ENCODE measurements at places on chromosomes 1 and 21.

DNA sequence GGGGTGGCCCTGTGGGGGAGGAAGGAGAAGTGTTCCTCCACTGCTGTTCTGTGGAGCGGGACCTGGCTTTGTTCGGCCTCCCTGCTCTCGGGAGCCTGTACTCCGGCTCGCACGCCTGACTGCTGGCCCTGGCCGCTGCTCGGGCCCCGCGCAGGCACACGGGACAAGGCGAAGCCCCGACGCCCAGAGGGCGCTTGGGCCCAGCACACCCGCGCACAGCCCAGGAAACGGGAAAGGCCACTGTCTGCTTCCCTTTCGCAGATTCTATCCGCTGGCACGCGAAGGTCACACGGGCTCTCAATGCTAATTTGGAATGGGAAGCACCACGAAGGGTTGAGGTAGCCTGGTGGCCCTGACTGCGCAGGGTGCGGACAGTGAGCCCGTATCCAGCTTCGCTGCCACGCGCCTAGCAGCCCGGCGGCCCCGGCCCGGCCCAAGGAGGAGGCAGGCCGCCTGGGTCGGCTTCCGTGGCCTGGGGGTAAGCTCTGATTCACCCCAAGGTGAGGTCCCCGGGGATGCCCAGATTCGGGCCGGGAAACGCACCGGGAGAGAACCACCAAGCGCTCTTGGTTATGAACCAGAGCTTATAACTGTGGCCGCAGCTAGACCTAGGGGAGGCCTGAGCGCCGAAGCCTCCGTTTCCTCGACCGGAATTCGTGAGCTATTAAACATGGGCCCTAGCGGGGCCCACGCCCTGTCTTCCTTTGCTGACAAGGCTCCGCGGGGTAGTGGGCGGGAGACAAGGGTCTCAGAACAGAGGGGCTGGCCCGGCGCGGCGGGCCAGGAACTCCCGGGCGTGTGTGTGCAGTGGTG lies 19.7 kb upstream of the TBX15 start:
- DNase-seq: no peak

DNA sequence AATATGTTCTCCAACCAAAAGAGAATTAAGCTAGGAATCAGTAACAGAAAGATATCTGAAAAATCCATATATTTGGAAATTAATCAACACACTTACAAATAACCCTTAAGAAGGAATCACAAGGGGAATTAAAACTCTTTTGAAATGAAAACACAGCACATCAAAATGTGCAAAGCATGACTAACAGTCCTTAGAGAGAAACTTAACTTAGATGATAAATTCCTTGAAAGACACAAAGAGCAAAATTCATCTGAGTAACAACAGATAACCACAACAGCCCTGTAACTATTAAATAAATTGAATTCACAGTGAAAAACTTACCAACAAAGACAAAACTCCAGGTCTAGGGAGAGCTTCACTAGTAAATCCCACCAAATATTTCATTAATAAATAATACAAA lies 283.8 kb downstream of the SDCCAG8 start:
- DNase-seq: no peak

- DNase-seq: no peak
Observed at GRCh38 chr1:46084553-46085451, 47.6 kb downstream of the PIK3R3 start.

- peak; percentile 58 for DNase-seq
Observed at GRCh38 chr1:1626207-1627141, 5.5 kb upstream of the MMP23B start.

GRCh38 chr1:1914101-1914970 lies 724 bp upstream of the CALML6 start:
- DNase-seq: peak; percentile 54

- DNase-seq: no peak
Observed at GRCh38 chr1:227996187-227996950, 10.4 kb upstream of the WNT3A start.

- no peak for DNase-seq
Observed at GRCh38 chr1:183473217-183473536, 878 bp downstream of the SMG7 start.

DNA sequence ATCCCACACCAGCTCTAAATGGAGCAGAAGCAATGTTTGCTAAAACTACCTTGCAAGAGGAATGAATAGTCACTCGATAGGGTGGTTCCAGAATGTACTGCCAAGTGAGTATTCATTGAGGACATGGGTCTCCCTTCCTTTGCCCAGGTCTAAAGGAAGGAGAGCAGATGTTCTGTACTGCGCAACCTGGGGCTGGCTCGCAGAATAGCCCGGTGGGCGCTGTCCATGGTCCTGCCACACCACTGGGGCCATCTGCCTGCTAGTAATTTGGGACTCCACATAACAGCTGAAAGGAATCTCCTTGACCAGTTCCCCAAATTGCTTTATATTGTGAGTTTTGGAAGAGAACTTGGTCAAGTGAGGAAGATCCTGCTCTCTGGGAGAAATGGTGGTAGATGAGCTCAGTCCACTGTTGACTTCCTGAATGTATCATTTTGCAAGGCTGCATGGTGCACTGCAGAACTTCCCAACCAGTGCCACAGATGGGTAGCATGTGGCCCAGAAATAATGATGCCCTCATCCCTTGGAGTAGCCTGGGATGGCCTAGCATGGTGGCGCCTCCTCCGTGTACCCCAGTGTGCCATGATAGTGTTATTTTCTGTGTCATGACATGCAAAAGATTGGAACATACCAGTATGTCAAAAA lies 5.7 kb downstream of the SLC6A17 start:
- DNase-seq: peak; percentile 53

GRCh38 chr1:206495493-206496046 lies 11.8 kb upstream of the RASSF5 start:
- no peak for DNase-seq

DNA sequence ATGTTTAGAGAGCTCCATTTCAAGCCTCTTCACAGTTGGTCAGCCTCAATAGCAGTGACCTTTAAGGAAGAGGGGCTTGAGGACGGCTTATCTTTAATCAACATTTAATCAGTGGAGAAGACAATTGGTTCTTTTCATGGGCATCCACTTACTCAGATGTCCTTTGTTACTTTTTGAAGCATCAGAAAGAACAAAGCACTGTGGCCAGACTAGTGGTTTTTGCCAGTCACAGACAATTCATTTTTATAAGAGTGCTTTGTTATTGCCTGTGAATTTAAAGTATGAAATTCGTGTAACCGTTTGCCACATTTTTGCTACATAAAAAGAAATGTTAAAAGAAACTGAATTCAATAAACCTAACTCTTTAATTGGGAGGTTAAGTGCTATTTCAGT lies 222.8 kb downstream of the TPR start:
- DNase-seq: no peak

- no peak for DNase-seq
Observed at GRCh38 chr21:20789729-20790500, 208.3 kb upstream of the NCAM2 start.

GRCh38 chr1:8047112-8047511 lies 21.0 kb upstream of the ERRFI1 start:
- DNase-seq: no peak

DNA sequence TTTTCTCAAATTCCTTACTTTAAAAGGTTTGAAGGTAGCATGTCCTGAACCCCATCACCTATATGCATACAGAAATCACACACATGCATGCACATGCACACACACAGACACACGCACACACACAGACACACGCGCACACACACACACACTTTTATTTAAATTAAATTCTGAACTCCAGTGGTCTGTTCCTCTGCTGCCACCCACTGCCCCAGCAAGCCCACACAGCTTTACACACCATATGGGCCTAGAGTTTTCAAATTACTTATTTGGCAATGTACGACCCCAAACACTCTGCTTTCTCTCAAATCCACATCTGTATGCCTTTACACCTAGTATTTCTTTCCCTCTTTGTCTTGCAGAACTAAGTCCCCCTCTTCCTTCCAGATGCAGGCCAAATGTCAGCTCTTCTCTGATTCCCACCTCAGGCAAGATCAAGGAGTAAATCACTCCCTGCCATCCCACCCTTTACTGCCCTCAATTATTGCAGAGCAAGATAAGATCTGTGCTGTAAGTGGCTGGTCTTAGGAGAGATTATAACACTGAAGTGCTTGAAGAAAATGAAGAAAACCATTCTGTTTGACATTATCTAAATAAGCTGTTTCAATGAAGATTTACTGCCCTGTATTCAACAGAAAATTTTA lies 429.9 kb upstream of the CXADR start:
- no peak for DNase-seq

DNA sequence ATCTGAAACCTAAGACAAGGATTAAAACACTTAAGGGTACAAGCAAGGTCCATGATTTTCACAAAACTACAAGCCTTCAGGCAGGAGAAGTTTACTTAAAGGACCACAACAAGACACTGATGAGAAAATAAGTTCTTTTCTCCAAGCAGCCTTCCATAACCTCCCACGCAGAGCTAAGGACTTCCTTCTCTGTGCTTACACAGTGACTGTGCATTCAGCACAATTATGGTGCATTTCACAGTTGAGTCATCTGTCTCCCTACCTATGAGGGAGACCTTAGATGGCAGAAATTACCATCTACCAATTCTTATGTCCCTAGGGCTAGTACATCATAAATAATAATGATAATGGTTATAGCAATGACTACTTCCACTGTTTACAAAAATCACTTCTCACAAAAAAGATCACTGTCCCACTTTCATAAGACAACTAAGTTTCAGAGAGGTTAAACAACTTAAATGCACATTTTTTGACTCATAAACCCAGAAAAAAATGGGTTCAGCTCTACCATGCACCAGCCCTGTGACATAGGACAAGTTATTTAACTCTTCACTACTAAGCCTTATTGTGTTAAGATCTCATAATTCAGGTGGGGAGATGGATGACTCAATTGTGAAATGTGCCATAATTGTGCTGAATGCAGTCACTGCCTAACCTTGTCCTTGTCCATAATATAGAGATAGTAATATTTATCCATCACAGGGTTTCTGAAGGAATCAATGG lies 45.3 kb downstream of the TARBP1 start:
- DNase-seq: no peak

GRCh38 chr1:151003180-151003579 lies 3.5 kb downstream of the MINDY1 start:
- DNase-seq: no peak

GRCh38 chr1:30533796-30534550 lies 189.4 kb downstream of the MATN1 start:
- DNase-seq: no peak

DNA sequence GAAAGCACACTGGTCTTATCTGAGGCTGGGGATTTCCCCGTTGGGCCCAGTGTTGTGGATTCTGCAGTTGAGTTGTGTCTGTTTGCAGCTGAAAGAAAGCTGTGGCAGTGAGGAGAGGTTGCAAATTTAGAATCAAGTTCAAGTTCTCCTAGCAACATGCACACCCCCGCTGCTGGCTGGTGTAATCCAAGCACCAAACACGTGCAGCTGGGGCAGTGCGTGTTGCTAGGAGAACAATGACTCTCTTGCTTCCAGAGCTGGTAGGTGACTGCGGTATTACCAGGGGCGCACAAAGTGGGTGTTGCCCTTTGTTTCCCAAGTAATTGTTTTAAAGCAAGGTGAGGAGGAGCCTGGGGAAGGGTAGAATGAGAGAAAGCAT lies 91.5 kb downstream of the IER5 start:
- DNase-seq: no peak

- DNase-seq: no peak
Observed at GRCh38 chr1:204874274-204874673, 3.6 kb downstream of the NFASC start.

GRCh38 chr1:26169198-26169554 lies 413 bp upstream of the C1orf232 start:
- DNase-seq: no peak

DNA sequence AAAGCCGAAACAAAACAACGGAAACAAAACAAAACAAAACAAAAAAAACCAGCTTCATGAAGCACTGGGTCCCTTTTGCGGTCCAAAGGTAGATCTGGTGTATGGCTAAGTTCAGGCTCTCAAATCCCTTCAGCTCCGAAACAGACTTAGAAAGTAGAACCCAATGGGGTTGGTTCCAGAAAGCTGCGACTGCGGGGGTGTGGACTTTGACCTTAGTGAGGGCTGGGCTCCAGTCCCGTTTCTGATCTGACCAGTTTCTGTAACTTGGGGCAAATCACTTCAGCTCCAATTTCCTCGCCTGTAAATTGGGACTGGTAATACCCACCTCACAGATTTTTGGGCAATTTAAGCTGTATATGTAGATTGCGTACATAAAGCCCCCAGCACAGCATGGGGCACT lies 105.2 kb downstream of the ZSCAN20 start:
- DNase-seq: no peak

DNA sequence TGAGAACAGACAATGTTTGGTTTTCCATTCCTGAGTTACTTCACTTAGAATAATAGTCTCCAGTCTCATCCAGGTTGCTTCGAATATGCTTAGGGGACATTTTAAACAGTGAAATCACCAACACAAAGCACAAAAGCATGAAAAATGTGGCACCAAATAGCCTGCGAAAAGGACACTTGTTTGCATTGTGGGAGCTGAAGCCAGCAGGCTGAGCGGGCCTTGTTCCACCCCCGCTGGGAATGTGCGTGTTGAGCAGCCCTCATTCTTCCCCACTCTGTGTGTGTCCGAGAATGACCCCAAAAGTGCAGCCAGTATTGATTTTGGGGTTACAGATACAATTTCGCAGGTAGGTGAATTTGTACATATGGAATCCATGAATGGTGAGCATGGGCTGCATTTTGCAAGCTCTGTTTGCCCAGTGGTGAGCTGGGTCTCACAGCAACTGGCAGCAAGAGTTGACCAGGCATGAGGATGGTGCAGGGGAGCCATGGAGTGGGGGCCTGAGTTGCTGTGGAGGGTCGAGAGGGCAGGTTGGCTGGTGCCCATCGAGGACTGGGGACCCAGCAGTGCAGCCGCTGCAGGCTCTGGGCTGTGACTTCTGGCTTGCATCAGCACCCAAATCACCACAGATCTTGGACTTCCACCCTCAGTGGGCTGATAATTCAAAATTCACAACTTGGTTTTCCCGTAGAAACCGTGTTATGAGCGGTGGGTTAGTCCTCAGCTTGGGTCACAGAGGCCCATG lies 29.4 kb downstream of the NENF start:
- DNase-seq: no peak

- no peak for DNase-seq
Observed at GRCh38 chr1:204045430-204045829, 27.5 kb upstream of the SOX13 start.

Measured in RWPE2 (cell line).